Activated gamma-delta T cell (primary cell): ENCODE measurements at places on chromosomes 12 and 14.

- peak; percentile 45 for DNase-seq
Observed at GRCh38 chr12:120583478-120584030, 2.4 kb upstream of the POP5 start.

GRCh38 chr14:52354242-52354641 is 40.1 kb downstream of the PTGER2 start:
- DNase-seq, result no peak

GRCh38 chr12:131242741-131243496 is 289.2 kb downstream of the ADGRD1 start:
- no peak for DNase-seq

DNA sequence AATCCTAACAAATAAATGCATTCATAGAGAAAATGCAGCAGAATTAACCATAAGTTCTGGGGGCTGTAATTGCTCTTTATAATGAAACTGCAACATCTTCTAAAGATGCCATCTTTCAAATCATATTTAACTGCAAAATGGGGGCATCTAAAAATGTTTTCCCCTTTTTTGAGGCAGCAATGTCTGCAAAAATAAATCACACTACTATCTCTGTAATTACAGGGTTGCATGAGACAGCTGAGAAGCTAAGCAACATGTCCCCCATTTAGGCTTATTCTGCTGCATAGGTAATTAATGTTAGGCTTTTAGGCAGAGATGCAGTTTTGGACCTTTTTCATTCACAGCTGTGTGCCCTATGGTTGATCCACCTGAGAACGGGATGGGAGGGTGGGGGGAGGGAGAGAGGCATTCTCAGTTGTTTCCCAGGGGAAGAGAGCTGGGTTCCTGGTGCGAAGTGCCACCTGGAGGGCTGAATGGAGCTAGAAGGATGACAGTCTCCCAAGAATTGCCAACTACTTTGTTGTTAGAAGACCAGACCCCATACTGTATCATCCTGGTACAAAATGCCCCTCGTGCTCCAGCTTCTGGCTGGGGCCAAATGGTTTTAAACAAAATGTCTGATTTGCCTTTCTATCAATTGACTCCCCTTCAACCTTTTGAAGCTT is 154.2 kb downstream of the APAF1 start:
- DNase-seq, result no peak

GRCh38 chr14:98908050-98908449 is 363.9 kb downstream of the BCL11B start:
- DNase-seq, result no peak

GRCh38 chr12:68815232-68815927 is 7.4 kb downstream of the MDM2 start:
- DNase-seq, result no peak

DNA sequence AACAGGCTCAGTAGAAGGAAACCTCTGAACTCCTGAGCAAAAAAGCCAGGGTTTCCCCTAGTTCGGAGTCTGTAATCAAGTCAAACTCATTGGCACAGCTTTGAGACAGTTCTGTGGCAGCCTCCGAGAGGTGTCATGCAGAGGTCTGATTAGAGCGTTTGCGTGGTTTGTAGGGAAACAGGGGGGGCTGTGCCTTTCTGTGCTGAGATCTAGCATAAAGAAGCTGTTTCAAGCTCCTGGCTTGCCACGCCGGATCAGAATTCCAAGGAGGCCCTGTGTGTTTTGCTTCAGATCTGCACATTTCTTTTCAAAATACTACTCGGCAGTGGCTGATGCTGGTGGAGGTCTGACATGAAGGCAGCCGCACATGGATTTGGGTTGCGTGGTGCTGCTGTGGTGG is 1.7 kb downstream of the CABP1 start:
- no peak for DNase-seq

GRCh38 chr12:62191491-62192179 is 68.6 kb upstream of the USP15 start:
- DNase-seq, result no peak

DNA sequence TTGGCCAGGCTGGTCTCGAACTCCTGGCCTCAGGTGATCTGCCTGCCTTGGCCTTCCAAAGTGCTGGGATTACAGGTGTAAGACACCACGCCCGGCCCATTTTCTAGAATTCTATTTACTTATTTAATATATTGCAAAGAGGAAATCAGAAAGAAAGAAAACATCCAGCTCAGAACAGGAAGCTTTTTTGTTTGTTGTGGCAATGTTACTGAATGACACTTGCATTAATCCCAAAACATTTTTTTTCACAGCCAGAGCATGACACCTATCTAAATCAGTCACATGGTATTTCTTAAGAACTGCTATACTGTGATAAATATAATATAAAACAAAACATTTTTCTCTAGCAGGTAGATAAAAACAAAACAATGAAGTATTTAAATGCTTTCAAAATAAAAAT is 12.6 kb downstream of the CFL2 start:
- no peak for DNase-seq

GRCh38 chr14:22802860-22803686 is 12.2 kb downstream of the SLC7A7 start:
- DNase-seq, result no peak

- no peak for DNase-seq
Observed at GRCh38 chr12:54033106-54033979, 493 bp downstream of the HOXC5 start.

GRCh38 chr12:51381226-51382079 is 9.8 kb downstream of the GALNT6 start:
- no peak for DNase-seq

GRCh38 chr14:61891810-61892209 is 129.6 kb downstream of the SNAPC1 start:
- DNase-seq, result no peak

DNA sequence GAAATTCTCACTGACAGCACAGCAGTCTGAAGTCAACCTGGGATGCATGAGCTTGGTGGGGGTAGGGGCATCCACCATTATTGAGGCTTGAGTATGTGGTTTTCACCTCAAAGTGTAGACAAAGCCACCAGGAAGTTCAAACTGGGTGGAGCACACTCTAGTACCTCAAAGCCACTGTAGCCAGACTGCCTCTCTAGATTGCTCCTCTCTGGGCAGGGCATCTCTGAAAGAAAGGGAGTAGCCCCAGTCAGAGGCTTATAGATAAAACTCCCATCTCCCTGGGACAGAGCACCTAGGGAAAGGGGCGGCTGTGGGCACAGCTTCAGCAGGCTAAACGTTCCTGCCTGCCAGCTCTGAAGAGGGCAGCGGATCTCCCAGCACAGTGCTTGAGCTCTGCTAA is 143.0 kb downstream of the KITLG start:
- no peak for DNase-seq

GRCh38 chr12:92503029-92503931 is 199.5 kb upstream of the PLEKHG7 start:
- no peak for DNase-seq

DNA sequence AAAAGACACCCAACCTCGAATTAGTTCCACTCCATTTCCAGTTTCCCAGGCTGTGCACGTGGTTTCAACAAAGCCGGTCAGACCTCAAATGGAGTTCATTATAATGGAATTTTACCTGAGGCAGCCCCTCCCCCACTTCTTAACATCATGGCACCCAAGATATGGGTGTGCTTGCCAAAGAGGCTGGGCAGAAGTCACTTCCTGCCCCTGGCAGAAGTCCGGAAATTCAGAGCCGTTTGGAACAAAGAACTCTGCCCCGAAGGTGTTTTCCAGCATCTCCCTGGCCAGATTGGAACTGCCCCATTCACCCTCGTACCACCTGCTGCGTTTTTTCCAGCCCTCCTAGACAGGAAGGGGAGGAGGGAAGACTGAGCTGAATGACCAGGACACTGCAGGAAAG is 8.2 kb downstream of the VDR start:
- no peak for DNase-seq

- no peak for DNase-seq
Observed at GRCh38 chr14:60254176-60254575, 5.2 kb downstream of the PPM1A start.

DNA sequence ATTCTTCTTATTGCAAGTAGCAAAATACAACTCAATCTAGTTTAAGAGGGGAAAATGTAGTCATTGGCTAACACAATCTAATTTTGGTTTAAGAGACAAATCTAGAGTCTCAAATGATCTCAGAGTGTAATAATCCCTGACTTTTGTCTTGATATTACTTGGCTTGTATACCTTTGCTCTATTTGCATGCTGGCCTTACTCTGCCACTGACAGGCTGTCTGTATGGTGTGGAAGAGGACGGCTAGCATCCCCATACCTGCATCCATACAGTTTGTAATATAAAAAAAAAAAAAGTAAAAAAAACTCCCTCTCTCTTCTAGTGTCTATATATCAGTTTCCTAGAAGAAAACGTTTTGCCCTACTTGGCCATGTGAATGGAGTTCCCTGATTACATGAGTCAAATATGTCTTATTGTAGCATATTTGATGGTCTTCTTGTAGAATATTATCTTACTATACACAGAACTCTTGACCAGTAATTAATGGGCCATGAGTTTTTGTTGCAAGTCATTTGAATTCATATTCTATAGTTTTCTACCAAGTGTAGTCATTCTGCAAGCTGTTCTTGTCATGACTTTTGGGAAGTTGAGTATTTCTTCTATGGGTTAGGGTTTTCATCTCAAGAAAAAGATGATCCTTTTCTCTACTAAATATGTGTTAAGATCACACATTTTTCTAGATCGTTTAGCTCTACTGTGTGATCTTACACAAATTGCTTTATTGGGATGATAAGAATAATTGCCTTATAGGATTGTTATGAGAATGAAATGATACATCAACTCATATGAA is 8.2 kb downstream of the HIF1A start:
- DNase-seq, result no peak

DNA sequence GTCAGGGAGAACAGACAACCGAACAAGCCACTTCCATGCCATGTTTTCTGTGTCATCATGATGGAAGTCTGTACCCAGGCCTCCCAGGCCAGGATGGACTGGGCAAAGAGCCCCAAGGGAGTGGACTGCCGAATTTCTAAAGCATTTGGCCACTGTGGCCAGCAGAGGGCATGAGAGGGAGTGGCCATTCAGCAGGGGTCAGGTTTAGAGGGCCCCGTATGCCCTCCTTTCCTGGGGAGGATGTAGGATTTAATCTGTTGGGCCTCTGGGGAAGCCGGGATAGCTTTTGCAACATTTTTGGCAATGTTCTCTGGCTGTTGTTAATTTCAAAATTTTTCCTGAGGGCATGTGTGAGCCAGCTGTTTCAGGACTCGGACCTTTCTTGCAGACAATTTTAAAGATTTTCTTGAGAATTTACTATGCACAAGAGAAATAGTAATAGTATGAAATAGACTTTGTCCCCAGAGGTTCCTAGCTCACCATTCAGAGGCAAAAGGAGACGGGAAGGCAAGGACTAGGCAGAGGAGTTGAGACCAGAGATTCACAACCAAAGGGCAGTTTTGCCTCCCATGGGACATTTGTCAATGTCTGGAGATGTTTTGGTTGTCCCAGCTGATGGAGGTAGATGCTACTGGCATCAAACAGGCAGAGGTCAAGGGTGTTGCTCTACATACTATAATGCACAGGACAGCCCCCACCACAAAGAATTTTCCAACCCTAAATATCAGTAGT is 18.0 kb downstream of the ACACB start:
- DNase-seq, result no peak

DNA sequence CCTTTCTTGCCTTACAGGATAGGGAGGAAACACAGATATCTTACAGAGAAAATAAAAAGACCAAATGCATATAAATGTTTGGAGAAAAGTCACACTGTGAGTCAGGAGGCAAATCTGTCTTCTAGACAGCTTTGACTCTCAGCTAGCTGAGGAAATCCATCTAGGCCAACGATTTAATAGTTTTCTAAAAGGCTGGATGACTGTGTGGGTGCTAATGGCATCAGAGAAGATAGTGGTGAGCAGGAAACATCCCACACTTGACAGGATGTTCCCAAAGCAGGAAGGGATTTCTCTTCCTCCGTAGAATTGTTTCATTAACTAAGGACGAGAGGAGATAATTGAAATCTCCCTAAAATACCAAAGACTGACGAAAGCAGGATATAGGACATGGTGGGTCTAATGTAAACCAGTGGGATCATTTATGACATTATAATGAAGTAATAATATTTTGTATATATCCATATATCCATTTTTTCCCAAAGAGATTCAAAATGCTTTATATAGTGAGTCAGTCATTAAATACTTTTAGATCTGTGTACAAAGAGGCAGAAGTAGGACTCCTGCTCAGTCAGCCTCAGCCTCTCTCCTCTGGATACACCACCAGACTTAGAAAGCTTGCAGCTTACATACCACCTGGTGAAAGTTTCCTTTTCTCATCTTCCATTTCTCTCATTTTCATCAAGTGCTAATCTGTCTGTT is 44.3 kb upstream of the PSMA6 start:
- no peak for DNase-seq

GRCh38 chr12:39618701-39619100 is 902 bp downstream of the ABCD2 start:
- no peak for DNase-seq

DNA sequence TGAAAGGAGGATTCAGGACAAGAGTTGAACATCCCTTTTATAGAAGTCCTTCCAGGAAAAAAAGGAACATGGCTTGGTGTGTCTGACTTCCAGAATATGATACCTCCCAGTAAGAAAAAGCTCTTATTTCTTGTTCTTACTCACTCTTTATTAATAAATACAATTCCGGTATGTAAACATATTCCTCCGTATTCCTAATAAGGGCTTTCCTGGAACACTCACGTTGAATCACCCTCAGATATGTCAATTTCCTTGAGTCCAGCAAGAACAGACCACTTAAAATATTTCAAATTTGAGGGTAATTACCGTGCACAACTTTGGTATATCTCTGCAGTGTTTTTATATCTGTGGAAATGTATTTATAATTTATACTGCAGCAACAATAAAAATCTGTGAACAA is 385.6 kb downstream of the SYT1 start:
- DNase-seq, result no peak

- DNase-seq, result no peak
Observed at GRCh38 chr12:116060764-116061163, 216.7 kb downstream of the MED13L start.

DNA sequence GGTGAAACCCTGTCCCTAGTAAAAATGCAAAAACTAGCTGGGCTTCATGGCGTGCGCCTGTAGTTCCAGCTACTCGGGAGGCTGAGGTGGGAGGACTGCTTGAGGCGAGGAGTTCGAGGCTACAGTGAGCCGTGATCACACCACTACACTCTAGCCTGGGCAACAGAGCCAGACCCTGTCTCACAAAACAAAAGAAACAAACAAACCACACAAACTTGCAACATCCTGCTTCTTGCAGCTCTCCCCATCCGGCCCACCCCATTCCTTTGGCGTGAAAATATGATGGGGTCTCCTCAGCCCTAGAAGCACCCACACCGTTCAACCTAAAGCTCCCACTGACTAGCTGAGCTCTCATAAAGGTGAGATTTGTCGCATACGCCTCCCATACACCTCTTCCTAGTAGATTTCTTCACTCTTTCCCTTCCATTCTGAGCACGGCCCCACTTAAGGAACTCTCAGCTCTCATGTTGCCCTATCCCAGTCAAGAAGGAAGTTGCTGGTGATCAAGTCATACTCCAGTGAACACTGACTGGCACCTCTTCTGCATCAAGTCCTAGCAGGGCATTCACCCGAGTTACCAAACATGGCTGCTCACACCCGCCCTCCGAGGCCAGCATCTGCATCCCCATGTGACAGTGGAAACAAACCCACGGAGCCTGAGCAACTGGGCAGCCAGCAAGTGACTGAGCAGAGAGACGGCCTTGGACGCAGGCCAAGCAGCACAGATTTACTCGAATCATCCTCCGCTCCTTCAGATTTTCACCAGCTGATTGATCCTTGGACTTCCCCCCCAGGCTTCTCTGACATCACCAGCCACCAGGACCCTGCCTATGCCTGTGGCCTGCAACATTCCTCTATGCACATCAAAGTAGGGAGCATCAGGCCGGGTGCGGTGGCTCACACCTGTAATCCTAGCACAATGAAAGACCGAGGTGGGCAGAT is 18.9 kb upstream of the CD27 start:
- DNase-seq, result no peak
